ENCODE measurements at places on chromosomes 1 and 21.

GRCh38 chr1:199723250-199723956, 304.1 kb upstream of the NR5A2 start:
- DNase-seq = no peak

DNA sequence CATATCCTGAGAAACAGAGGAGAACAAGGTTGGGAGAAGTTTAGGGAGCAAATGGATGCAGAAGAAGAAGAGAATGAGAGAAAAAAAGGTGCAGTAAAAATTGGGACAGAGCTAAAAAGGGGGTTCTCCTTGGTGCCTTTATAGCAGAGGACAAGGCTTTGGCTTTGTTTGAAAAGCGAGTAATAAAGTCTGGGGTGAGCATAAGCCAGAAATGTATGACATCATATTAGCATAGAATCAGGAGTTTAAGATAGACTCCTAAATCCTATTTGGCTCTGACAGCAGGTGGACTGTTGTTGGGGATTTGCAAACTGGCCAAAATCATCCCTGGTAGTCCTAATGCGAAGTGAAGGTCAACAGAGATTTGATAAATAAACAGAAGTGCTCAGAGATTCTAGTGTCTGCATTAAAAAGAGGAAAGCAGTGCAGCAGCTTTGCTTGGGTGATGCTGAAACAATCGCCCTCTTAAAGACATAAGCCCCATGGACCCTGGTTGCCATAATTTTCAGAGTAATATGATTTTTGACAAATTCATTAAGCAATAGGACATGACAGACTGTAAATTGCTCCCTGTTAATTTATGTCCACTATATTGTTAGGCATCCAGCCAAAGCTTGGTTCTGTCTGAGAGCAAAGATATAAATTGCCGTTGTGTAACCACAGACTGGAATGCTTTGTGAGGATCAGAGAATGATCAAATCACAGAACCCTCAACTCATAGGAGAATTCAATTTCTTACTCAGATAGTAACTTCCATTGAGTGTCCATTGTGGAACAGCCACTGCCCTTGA, 385.0 kb upstream of the NFIA start:
- no peak for DNase-seq

DNA sequence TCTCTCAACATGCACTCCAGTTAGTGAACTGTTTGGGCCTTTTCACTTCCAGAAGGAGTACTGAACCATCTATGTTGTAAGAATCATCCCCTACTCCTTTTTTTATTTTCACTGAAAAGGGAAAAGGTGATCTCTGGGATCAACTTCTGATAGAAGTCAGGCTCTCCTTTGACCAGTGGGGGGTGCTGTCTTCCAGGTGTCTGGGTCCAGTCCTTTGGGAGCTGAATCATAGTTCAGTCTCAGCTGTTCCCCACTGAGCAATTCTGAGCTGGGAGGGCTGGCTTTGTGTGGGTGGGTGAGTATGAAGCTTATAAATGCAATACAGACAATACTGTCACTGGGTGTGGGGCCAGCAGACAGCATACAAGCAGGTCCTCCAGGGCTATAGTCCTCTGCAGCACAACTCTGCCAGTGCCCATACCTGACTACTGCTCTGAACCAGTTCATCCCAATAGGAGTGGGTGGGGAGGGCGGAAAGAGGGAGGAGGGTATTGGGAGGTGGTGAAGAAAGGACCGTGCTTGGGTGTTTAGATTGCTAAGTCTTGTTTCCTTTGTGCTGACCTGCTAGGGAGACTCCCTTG, 12.5 kb upstream of the SARS1 start:
- DNase-seq = peak; percentile 51

GRCh38 chr21:43643193-43643592, 16.1 kb downstream of the HSF2BP start:
- no peak for DNase-seq

GRCh38 chr1:162384601-162385279, 3.2 kb downstream of the C1orf226 start:
- no peak for DNase-seq

DNA sequence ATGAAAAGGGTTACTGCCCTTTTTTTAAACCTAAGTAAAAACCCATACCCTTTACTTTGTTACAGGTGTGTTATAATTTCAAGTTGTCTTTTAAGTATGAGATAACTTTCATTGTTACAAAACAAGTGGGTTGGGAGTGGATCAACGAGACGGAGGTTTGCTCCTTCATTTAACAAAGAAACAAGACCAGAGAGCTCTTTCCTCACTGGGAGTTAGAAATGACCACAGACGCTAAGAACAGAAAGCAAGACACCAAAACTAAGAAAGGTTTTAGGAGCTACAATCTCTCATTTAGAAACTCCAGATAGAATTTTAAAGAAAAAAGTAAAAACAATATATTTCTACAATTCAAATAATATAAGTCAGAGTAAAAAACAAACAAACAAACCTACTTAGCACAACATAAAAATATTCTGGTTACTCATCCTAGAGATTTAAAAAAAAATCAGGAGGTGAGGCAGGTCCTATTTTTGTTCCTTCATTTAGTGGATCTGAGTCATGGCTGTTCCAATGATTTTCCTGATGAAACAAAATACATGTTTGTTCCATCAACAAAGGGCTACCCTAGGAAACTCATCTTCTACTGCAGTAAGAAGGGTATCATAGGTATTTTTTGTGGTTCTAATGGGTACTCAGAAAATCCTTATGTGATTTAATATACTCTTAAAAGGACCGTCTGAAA, 33.0 kb downstream of the APP start:
- DNase-seq = no peak

DNA sequence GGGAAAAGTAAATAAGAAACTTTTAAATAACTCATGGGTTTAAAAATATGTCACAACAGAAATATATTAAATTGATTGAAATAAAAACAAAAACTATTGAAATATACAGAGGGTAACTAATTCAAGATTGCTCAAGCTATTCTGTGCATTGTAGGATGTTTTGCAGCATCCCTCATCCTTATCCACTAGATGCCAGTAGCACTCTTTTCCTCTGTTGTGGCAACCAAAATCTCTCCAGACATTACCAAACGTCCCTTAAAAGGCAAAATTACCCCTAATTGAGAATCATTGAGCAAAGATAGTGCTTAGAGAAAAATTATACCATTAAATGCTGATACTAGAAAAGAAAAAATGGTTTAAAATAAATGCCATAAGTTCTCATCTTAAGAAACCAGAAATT, 682.6 kb downstream of the RWDD3 start:
- DNase-seq = no peak

- no peak for DNase-seq
Measured at GRCh38 chr1:212727386-212728181, 27.9 kb upstream of the BATF3 start.

GRCh38 chr1:156926175-156926574, 5.7 kb downstream of the LRRC71 start:
- peak; percentile 15 for DNase-seq

- DNase-seq = no peak
Measured at GRCh38 chr1:201748335-201748734, 80.6 kb upstream of the IPO9 start.

DNA sequence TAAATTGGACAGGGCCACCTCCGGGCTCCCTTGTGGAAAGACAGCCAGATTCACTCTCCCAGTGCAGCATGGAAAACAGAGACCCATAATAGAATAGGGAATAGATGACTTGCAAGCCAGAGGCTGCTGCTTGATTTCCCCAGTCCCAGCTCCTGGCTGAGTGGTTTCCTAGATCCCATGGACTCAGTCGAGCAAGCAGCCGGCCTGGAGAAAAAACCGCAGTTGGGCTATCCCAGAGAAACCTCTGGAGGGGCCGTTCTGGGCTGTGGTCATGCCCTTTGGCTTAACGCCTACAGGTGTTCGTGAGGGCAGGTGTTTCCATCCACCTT, 61.7 kb downstream of the ELK4 start:
- DNase-seq = no peak

GRCh38 chr21:45766501-45766900, 123.0 kb downstream of the PCBP3 start:
- no peak for DNase-seq

DNA sequence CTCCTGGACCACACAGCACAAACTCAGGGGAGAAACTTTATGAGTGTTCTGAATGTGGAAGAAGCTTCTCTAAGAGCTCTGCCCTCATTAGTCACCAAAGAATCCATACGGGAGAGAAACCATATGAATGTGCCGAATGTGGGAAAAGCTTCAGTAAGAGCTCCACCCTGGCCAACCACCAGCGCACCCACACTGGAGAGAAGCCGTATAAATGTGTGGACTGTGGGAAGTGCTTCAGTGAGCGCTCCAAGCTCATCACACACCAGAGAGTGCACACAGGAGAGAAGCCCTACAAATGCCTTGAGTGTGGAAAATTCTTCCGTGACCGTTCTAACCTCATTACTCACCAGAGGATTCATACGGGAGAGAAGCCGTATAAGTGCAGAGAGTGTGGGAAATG, 22.5 kb downstream of the ZSCAN20 start:
- no peak for DNase-seq

GRCh38 chr1:30698401-30698981, 24.9 kb downstream of the MATN1 start:
- DNase-seq = no peak

GRCh38 chr1:197614916-197615692, 160.2 kb downstream of the DENND1B start:
- DNase-seq = no peak

GRCh38 chr1:235910357-235911299, 43.9 kb upstream of the LYST start:
- DNase-seq = peak; percentile 41

GRCh38 chr1:21614419-21615115, 54.6 kb downstream of the RAP1GAP start:
- DNase-seq = no peak

- no peak for DNase-seq
Measured at GRCh38 chr1:156458181-156458503, 42.4 kb downstream of the MEF2D start.

GRCh38 chr21:44262338-44263056, 800 bp upstream of the DNMT3L start:
- no peak for DNase-seq

GRCh38 chr21:32538147-32538792, 47.1 kb downstream of the TCP10L start:
- DNase-seq = no peak

GRCh38 chr1:56755911-56756310, 63.3 kb downstream of the FYB2 start:
- DNase-seq = no peak

DNA sequence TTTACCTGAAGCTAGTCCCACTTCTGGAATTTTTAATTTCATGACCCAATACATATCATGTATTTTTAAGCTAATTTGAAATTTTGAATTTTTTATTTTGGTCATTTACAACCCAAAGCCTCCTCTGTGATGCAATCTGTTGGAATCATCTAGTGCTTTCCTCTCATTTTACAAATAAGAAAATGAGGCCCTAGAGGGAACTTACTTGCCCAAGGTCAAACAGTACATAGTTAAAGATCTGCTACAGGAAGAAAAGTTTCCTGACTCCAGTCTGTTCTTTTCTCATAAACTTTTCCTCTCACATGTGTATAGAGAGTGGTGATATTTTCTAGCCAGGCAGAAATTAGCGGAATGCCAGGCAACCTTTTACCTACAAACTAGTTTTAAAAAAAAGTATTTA, 59.3 kb upstream of the DPT start:
- no peak for DNase-seq

DNA sequence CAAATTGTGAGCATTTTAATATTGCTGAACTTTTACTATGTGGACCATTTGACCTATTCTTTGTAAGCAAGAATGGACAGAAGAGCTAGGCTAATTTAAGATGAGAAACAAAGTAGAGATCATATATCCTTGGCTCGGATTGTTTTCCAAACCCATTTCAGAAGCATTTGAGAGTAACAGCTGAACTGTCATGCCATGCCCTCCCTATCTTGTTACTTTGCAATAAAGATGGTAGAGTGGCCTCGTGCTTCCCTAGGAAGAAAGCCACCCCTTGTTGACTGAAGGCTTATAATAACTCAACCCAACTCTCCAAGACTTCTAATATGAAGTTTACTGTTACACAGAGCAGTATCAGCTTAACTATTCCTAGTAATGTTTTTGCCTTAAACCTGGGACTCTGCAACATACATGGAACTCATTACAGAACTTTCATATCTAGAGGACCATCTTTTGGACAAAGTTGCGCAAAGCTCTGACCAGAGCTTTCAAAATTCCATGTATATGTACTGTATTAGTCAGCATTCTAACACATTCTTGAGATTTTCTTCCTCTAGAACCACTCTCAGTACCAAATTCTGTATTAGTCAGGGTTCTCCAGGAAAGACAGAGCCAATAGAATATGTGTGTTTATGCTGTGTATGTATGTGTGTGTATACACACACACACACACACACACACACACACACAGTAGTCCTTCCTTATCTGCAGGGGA, 68.7 kb downstream of the ADAMTS1 start:
- no peak for DNase-seq

DNA sequence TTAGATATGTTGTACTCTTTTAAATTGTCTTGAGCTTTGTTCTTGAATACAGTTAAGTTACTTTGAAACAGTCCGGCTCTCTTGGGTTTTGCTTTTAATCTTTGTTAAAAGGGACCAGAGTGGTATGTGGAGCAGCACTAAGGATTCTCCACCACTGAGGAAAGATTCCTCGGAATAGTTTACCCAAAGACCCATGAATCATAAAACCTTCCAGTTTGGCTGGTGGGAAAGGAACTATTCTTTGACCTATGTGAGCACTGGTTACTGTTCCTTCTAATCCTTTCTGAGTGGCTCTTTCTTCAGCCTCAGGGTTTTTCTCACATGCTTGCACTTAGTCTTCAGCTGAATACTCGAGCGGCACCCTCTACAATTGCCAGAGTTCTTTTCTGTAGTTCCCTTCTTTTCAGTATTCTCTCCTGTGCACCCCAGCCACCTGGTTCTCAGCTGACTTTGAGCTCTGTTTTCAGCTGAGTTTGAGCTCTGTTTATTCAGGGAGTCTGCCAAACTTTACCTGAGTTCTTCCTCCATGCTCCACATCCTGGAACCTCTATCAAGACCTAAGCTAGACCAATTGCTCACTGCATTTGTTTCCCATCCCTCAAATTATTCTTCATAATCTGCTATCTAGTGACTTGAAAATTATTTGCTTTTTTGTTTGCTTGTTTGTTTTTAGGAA, 253.8 kb upstream of the PLXNA2 start:
- no peak for DNase-seq

- no peak for DNase-seq
Measured at GRCh38 chr1:73860421-73860950, 337.5 kb downstream of the LRRIQ3 start.

All from stimulated activated CD4-positive, alpha-beta T cell treated with anti-CD3 and anti-CD28 coated beads, Interleukin-4, amount 100 ng/mL, for 4 hours (primary cell).